ENCODE measurements at places on chromosomes 1 and 21.

DNA sequence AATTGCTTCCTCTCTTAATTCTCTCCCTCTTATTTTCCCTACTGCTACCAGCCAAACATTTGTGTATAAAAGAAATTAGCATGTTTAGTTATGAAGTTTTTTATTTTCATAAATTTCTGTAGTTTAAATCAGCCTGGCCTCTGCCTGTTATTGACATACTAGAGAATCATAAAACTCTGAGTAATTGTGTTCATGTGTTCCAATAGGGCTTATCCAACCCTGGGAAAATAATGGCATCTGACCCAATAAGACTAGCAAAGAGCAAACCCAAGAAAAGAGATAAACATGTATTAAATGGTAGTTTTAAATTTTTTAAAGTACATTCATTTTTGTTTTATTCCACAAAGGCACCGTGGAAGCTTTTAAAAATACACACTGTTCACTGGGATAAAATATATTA is 404.3 kb downstream of the HLX start:
- DNase-seq = no peak

- DNase-seq = no peak
These were observed 29.4 kb upstream of the PEX10 start for GRCh38 chr1:2441746-2442145.

DNA sequence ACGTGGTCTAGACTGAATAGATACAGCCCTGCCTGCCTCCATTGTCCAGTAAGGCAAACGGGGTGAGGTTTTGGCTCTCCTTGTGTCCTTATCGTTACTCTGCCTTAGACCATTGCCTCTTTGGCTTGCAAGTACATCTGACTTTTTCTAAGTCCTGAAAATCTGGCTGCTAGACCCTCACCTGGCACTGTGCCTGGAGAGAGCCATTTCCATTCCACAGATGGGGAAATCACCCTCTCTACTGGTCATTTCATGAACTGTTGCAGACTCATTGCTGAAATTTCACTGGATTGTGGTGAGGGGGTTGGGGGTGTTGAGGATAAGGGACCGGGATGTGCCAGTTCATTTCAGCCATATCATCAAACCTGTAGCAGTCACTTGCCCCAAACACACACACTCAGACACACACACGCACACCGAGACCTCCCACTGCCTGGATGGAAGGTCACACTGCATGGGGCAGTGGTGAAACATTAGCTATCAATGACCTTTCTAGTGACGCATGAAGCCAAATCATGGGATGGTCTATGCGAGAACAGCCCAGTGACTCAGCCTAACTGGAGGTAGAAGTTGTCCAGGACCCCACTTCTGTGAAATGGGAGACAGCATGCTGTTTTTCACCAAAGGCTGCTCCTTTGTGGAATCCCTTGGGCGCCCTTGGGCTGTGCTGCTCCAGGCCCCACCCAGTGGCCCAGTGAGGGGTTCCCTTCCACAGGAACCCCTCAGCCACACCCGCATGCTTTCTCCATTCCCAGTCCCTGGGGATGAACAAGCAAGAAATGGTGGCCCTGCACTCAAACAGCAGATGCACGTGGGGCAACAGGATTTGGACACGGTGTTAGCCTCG is 34.9 kb upstream of the VASH2 start:
- DNase-seq = no peak

- DNase-seq = no peak
These were observed 43.4 kb upstream of the ZBTB40 start for GRCh38 chr1:22408230-22408629.

DNA sequence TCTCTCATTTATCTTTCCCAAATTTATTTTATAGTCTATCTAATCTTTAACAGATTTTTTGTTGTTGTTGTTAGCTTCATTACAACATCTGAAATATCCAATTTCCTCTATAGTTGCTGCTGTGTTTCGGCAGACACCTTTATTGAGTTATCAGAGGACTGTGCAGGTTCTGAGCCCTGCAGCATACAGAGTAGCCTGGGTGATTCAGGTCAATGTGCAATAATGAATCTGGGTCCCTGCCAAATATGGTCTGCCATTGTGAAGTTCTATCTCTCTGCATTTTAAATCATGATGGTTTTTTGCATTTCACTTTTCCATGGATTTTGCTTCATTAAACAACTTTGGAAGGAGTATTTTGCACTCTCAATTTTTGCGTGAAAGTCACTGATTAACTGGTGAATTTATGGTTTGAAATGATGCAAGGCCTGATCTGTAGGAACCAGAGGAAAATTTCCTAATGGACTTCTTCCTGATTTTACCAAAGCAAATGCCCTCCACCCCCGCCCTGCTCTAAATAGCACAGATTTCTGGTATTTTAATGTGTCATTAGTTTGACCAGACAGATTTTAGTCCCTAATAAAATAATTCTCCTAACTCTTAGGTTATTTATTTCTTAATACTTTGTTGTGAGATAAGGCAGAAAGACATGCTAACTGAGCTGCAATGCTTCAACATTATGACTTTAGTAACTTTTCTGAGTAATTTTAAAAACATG is 402.3 kb downstream of the PTBP2 start:
- DNase-seq = no peak

Data from MM.1S (cell line).